ENCODE measurements at places on chromosomes 11 and 22. TPM values are rescaled to one million over a fixed set of nuclear protein-coding genes. Genes with fewer than 3 reads are reported as not detected.
A peak's percentile ranks its signal among the peaks of the same experiment; 100 is the strongest.

GRCh38 chr11:103939694-103940093, 96.7 kb upstream of the DDI1 start:
- no peak for DNase-seq
- H3K4me3 ChIP-seq, result no peak overlapping the region
- H3K4me1 ChIP-seq, result no peaks in the 10 kb centered on the region
- H3K27ac ChIP-seq, result no peak overlapping the region

DNA sequence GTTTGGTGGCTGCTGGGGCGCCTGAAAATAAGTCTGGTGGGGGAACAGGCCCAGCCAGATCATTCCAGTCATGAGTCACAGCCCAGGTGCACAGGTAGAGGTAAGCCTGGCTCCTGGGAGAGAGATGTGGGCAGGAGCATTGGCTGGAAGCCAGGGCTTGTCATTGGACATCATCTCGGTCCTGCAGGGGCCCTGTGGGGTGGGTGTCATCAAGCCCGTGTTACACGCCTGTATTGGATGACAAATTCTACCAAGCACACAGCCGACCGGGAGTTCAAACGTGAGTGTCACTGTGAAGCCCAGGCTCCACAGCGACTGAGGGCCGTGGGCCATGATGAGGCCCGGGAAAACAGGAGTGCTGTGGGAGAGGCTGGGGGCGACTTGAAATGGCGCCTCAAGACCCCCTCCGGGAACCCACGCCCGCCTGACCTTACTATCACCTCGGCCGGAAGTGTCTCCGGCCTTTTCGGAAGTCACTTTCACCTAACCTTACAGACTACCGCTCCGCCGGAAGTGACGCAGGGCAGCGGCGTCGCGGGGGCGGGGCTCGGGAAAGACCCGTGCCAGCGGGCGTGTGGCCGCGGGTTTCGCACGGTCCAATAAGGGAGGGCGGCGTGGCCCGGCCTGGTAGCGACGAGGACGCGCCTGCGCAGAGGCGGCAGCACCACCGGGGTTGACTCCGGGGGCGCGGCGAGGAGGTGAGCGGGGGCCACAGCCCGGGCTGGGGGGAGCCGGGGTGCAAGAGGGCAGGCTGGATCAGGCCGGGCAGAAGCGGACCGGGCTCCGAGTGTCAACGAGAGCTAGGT, at the start of gene FKBP2:
TSS of gene FKBP2 (plus strand) at position 661 of the 806 bp plus-strand sequence. CDS start 1,293 bp downstream, outside the sequence.
- H3K4me3 ChIP-seq, result peak within 1 kb of the TSS; percentile 77
- H3K27ac ChIP-seq, result peak within 1 kb of the TSS; percentile 98
- peak; percentile 100 for DNase-seq
- peaks cover 23% of the 10 kb centered on the region for H3K4me1 ChIP-seq
- H3K36me3 ChIP-seq, result no peaks in the 10 kb centered on the region
- no peaks in the 10 kb centered on the region for H3K27me3 ChIP-seq

GP1BB gene
- total RNA-seq, result 16.5 TPM

DNA sequence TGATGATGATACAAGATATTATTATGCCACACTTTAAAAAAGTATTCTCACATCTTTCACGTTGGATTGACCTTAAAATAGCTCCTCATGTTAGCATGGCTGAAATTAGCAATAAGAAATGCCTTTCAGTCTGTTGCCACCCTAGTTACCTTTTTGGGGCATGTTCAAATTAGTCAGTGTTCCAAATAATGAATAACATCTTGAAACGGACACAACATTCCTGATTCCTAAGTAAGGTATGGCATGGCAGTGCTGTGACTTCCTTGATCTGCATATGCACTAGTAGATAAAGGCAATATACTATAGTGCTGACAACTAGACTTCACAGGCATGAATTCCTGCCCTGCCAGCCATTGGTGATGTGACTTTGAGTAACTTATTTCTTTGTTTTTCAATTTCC, 914.5 kb downstream of the METTL15 start:
- H3K4me3 ChIP-seq, result no peak overlapping the region
- no peak for DNase-seq
- H3K4me1 ChIP-seq, result no peaks in the 10 kb centered on the region
- no peaks in the 10 kb centered on the region for H3K27me3 ChIP-seq
- no peak overlapping the region for H3K27ac ChIP-seq
- no peaks in the 10 kb centered on the region for H3K36me3 ChIP-seq

CYP2D6 gene
- 2.3 TPM for total RNA-seq

- DNase-seq, result no peak
- no peak overlapping the region for H3K4me3 ChIP-seq
- H3K4me1 ChIP-seq, result no peaks in the 10 kb centered on the region
- peaks cover 4% of the 10 kb centered on the region for H3K27me3 ChIP-seq
- no peak overlapping the region for H3K27ac ChIP-seq
These were observed 12.6 kb upstream of the TRIM44 start for GRCh38 chr11:35650006-35650405.

DNA sequence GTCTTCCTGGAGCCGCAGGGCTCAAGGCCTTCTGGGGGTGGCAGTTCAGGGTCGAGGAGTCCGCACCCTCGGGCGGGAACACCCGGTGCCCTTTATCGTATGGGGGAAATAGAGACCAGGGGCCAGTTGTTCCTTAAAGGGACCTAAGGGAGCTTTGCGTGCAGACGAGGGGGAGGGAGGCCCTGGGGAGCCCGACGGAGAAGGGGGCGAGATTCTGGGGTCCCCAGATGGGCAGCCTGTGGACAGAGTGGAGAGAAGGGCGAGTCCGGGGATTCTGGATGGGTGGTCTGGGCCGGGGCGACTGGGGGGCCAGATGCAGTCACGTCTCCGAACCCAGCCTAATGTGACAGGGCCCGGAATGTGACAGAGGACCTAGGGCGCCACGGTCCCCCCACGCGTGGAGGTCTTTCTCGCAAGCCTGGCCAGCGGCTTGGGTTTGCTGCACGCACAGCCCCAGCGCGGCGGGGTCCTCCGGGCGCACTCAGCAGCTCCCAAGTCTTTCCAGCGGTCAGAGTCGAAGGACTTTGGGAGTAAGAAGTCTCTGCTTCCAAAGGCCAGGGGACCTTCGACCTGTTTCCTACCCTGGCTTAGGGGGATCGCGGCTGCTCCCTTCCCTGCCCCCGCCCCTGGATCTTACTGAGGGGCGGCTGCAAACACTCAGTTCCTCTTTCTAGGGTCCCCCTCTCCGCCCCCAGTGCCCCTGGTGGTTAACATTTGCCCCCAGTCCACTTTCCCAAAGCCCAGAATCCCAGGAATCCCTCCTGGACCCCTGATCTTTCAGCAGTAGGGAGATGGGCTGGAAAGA, 547 bp downstream of the TUBA8 start:
- peak; percentile 51 for DNase-seq
- H3K4me3 ChIP-seq, result peak overlapping the region; percentile 46
- peaks cover 46% of the 10 kb centered on the region for H3K27me3 ChIP-seq
- no peaks in the 10 kb centered on the region for H3K36me3 ChIP-seq
- peaks cover 44% of the 10 kb centered on the region for H3K4me1 ChIP-seq
- no peak overlapping the region for H3K27ac ChIP-seq

SYNGR1 gene
- total RNA-seq, result 8.5 TPM

PGA5 gene
- total RNA-seq, result 2.2 TPM

DNA sequence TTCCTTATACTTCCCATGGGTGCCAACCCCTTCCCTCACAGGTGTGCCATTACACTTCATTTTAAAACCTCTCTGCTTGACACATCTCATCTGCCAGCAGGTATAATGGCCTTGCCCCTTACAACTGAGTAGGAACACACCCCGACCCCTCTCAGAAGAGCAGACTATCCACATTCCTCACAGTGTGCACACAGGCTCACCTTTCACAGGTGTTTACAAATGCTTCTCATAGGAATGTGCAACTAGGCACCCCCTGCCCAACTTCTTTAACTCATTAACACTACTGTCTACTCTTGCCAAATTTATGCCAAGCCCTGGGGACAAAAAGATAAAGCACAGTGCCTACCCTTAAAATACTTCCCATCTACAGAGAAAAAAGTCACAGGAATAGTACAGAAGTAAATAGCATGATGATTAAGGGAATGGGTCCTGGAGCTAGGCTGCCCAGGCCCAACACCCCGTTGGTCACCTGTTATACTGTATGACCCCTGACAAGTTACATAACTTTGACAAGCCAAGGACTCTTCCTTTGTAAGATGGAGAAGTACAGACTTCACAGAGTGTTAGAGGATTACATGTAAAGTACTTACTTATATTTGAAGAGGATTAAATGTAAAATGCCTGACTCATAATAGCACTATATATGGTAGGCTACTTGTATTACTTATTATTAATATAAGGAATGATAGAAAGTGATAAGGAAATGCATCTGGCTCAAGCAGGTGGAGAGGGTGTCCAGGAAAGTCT, 15.2 kb downstream of the TRIM3 start:
- H3K27ac ChIP-seq, result no peak overlapping the region
- no peak overlapping the region for H3K4me3 ChIP-seq
- DNase-seq, result no peak
- H3K27me3 ChIP-seq, result no peaks in the 10 kb centered on the region
- peaks cover 89% of the 10 kb centered on the region for H3K36me3 ChIP-seq
